Stimulated activated CD8-positive, alpha-beta memory T cell treated with anti-CD3 and anti-CD28 coated beads, Interleukin-12 subunit alpha, Interleukin-12 subunit beta, amount 100 ng/mL, for 1 hour (primary cell): ENCODE measurements at places on chromosomes 6 and 20.

- no peak for DNase-seq
These were observed 256.6 kb downstream of the GMDS start for GRCh38 chr6:1988843-1989242.

- no peak for DNase-seq
These were observed 141.6 kb upstream of the EYA4 start for GRCh38 chr6:133099573-133099972.

- DNase-seq = no peak
These were observed 114.5 kb downstream of the TOX2 start for GRCh38 chr20:44028868-44029847.

GRCh38 chr6:128519931-128520435 lies 416 bp downstream of the PTPRK start:
- no peak for DNase-seq

DNA sequence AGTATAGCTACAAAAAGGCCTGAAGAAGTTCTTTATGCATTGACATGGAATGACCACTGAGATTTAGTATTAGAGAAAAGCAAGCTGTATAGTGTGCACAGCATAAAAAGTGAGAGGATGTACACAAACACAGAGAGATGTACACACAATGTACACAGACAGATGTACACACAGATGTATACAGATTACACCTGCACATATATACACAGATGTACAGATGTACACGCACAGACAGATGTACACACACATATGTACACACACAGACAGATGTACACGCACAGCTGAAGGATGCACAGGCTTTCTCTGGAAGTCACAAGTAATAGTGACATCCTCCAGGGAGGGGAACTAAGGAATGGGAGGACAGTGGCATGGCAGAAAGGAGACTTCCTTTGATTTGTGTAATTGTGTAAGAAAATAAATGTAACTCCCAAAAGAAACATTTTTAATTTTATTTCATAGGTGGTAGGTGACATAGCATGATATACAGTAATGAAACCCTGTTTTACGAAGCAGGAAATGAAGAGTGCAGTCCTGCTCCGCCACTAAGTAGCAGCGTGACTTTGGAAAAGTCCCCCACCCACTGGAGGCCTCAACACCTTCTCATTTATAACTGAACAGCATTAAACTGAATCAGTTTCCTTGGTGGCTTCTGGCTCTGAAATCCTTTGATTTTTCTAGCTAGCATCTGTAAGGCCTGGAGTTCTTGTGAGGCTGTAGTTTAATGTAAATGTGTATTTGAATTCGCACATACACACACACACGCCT lies 14.1 kb downstream of the NFATC2 start:
- peak; percentile 19 for DNase-seq

DNA sequence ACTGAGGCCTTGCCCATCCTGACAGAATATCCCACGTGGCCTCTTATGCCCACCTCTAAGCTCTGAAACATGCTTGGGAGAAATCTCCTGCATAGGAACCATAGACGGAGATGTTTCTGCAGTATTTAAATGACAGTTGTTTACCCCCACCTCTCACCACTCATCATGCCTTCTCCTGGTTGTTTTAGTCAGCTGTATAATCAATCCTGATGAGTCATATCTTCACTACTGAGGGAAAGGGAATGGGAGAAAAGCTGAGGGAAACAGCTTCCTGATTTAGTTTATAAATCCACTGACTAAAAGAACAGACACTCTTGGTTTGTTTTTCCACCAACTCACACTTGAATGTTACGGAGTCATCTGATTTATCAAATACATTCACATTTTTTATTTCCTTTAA lies 113.2 kb upstream of the TENT5A start:
- no peak for DNase-seq

DNA sequence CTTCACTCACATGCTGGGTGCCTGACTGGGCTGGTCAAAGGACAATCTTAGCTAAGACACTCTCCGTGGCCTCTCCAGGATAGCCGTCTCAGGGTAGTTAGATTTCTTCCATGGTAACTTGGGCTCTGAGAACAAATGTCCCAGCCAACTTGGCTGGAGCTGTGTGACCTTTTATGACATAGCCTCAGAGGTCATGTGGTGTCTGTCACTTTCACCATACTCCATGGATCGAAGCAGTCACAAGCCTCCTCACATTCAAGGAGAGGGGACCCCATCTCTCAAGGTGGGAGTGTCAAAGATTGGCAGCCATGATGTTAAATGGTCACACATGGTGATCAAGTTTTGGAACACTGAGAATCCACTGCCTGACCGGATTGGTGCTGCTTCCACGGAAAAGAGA lies 190.9 kb upstream of the SUPT3H start:
- DNase-seq = no peak

- no peak for DNase-seq
These were observed 69.2 kb downstream of the PCSK2 start for GRCh38 chr20:17295991-17296390.

GRCh38 chr6:498795-499231 lies 107.3 kb downstream of the IRF4 start:
- DNase-seq = no peak

DNA sequence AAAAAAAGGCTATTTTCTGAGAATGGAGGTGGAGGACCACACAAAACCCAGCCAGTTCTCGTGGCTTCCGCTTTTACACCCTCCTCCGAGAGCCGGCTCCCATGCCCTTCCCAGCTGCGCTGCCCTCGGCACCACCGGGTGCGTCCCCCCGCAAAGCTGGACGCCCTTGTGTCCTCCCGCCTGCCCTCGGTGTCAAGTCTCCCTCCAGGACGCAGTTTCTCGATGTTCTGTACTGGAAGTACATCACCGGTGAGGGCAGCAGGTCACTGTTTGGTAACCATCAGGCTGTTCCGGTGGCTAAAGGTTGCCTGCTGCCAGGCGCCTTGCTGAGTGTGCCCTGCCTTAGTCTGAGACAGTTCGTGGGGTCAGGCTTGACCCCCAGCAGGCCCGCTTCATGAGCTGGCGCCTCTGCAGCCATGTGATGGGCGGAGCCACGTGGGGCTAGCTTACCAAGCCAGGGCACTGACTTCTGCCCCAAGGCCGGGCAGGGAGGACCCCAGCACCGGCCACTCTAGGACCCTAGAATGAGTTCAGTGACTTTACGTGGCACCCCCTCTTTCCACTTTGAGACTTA lies 34.6 kb downstream of the RREB1 start:
- DNase-seq = no peak

GRCh38 chr6:3281631-3282475 lies 23.1 kb downstream of the PSMG4 start:
- DNase-seq = no peak

GRCh38 chr6:123575188-123575587 lies 61.6 kb downstream of the TRDN start:
- no peak for DNase-seq

GRCh38 chr6:160042788-160043301 lies 74.0 kb downstream of the IGF2R start:
- no peak for DNase-seq

- DNase-seq = no peak
These were observed 21.4 kb upstream of the NT5E start for GRCh38 chr6:85428486-85428885.

DNA sequence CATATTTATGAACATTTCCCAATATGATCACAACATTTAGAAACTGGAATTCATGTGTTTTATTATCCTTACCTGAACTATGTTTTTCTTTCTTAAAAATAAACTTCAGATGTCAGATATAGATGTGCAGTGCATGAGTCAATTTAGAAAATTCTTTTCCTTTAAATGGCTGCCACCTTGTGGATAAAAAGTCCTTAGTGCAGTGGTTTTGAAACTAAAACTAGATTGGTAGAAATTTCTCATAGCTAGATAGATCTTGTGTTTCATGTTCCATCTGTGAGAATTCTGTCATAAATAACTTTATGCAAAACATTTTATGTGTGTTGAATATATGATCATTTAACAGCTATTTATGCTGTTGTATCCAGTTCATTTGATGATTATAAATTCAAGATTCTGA lies 134.9 kb downstream of the KLHL32 start:
- DNase-seq = no peak

DNA sequence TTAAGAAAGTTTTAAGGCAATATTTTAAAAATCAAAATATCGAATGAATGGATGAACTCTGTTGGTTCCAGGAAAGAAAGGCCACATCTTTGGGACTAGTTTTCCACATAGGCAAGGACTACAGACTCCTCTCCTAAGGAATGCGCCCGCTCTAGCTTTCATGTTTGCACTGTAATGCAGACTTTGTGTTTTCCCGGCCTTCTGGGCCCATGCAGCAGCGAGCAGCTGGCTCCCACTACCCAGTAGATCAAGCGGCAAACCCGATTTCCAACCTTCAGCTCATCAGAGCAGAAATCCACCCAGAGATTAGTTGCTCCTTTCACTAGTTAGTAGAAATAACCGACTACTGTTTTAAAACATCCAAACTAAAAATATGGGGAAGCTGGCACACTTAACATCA lies 27.7 kb downstream of the OVOL2 start:
- DNase-seq = no peak

DNA sequence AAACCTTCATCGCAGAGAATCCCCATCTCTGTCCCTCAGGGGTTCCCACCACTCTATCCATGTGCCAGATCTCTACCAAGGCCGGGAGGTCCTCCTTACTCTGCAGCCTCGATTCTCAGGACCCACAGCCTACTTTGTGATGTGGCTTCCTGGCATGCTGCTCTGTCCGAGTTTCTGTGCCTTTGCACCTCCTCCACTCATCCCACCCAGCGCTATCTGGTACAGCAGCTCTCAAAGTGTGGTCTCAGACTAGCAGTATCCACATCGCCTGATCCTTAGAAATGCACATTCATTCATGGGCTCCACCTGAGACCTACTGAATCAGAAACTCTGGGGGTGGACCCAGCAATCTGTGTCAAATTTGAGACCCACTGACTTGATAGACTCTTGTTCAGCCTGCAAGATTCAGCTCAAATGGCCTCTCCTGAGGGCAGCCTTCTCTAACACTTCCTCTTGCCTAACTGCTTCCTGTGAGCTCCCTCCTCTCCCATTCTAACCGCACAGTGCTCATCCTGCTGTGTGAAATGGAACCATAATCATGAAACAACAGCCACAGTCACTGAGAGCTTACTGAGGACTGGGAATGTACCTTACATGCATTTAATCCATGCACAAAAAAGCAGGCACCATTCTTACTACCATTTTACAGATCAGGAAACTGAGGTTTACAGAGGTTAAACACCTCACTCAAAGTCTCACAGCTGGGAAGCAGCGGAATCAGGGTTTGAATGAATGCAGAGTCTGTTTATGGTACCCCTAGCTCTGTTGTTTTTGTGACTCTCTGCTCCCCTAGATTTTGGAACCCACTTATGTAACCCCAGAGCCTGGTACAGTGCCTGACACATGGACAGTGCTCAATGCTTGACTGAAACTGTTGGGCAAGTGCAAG lies 69.4 kb downstream of the JPH2 start:
- no peak for DNase-seq

DNA sequence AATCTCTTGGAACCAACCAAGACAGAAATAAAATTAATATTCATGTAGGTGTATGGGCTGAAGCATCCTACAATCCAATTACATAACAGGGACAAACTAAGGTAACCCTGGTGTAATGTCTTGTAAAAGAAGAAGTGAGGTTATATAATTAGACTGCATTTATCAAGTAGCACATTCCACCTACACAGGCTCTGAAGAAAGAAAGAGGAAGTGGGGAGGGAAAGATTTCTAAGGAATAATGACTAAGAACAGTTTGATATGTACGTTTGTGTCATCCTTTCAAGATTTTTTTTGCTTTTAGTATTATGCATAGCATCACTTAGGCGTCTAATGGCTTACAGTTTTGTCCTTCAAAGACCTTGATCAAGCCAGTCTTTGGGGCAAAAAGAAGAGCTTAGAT lies 139.7 kb downstream of the PLCB1 start:
- DNase-seq = no peak
